ENCODE measurements at places on chromosomes 7 and 10.

- no peak for DNase-seq
These were observed 79.8 kb upstream of the MPP7 start for GRCh38 chr10:28382525-28383269.

GRCh38 chr10:8504499-8504898, 450.0 kb downstream of the GATA3 start:
- DNase-seq: no peak

GRCh38 chr7:79529881-79530235, 76.4 kb upstream of the MAGI2 start:
- no peak for DNase-seq

- DNase-seq: no peak
These were observed 31.7 kb downstream of the GPR22 start for GRCh38 chr7:107501593-107501992.

GRCh38 chr7:79980376-79980775, 154.3 kb upstream of the GNAI1 start:
- DNase-seq: no peak

DNA sequence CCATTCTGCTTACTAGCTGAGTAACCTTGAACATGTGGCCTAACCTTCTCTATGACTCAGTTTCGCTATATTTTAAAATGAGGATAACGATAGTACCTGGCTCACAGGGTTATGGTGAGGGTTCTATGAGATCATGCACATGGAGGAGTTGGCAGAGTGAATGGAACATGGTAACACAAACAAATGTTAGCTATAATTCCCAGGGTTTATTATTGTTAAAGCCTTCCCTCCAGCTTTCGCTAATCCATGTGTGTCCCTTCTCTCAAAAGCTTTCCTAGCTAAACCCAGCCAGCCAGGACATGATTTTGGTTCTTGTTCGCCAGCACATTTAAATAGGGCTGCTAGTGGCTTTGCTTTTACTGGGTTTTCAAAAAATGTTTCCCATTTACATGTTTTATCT, 361.0 kb upstream of the NFE2L3 start:
- no peak for DNase-seq

GRCh38 chr7:111140091-111140865, 49.4 kb downstream of the LRRN3 start:
- DNase-seq: no peak

GRCh38 chr10:70319183-70319582, 35.4 kb upstream of the NPFFR1 start:
- DNase-seq: no peak

- DNase-seq: no peak
These were observed 108.9 kb downstream of the ARID5B start for GRCh38 chr10:62010366-62010765.

- DNase-seq: no peak
These were observed 68.9 kb upstream of the LEP start for GRCh38 chr7:128172151-128172550.

- no peak for DNase-seq
These were observed 15.1 kb upstream of the TBX20 start for GRCh38 chr7:35268953-35269352.

DNA sequence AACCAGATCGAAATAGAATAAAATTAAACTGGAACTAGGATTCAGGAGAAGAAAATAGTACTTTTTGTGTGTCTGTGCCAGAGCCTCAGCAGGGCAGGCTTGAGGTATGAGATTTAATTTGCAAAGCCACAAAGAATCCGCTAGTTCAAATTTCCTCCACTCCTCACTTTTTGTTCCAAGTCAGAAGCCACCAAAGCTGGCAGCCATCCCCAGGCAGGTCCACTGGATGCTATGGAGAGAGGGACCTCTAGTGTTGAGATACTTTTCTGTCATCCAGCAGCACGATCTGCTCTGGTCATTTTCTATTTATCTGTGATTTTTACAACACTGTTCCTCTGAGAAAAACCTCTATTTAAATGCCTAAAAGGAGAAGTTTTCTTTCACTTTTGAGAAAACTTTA, 147.9 kb upstream of the FRMD4A start:
- no peak for DNase-seq

GRCh38 chr7:92723943-92724342, 112.4 kb downstream of the CDK6 start:
- DNase-seq: no peak

- DNase-seq: no peak
These were observed 336.7 kb upstream of the KLF6 start for GRCh38 chr10:4121502-4122380.

GRCh38 chr10:99870123-99870730, 87.8 kb downstream of the ABCC2 start:
- no peak for DNase-seq

DNA sequence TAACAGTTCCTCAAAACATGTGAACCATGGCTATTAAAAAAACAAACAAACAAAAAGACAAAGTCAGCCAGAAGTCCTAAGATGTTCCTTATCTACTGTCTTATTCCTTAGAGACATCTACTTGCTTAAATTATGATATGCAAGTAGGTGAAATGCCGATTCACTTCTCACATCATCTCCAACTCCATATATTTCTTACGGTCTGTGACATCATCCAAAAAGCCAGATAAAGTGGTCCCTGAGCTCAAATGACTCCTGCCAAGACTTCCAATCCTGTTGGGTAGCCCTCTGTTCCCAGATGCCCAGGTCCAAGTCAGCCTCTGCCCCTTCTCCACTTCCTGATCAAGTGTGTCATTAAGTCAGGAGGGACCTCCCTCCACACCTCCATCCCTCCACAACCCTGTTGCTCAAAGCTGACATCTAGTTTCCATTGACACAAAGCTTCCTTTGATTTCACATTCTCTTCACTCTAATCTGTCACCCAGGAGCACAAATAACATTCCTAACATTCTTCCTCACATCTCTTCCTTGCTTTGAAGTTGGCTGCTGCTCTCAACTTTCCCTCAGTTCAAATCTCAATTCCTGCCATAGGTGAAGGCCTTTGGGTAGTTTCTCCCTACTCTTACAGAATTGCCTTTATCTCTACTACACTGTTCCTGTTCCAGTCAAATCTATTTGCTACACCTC, 56.1 kb upstream of the PDLIM1 start:
- no peak for DNase-seq

- no peak for DNase-seq
These were observed 7.3 kb downstream of the ZMIZ2 start for GRCh38 chr7:44755698-44756627.

DNA sequence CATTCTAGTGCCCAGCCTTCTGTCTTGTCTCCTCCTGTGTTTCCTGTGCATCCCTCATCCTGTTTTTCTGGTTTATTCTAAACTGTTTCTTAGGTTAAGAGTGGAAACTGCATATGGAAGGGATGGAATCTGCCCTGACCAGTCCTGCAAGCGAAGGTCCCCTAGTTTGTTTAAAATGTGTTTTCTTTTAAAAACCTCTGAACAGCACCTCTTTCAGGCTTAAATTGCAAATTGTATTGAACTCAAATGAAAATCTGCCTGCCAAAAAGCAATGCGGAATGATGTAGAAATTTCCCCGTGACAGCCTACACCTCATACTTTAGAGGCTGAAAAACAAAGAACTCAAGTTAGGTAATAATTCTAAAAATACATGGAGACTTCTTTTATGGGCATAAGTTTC, 222.8 kb upstream of the IMMP2L start:
- DNase-seq: no peak

DNA sequence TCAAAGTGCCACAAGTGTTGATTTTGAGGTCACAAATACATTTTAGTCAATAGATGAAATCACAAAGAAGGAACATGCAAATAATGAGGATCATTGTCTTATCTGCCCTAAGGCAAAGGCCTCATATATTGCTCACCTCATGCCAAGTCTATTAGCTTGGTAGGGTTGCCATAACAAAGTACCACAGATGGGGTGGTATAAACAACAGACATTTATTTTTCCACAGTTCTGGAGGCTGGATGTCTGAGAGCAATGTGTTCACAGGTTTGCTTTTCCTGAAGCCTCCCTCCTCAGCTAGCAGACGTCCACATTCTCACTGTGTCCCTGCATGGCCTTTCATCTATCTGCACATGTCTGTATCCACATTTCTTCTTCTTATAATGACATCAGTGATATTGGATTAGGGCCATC, 59.6 kb downstream of the RELN start:
- DNase-seq: no peak

GRCh38 chr7:6154542-6155404, 117.7 kb downstream of the CYTH3 start:
- DNase-seq: no peak

DNA sequence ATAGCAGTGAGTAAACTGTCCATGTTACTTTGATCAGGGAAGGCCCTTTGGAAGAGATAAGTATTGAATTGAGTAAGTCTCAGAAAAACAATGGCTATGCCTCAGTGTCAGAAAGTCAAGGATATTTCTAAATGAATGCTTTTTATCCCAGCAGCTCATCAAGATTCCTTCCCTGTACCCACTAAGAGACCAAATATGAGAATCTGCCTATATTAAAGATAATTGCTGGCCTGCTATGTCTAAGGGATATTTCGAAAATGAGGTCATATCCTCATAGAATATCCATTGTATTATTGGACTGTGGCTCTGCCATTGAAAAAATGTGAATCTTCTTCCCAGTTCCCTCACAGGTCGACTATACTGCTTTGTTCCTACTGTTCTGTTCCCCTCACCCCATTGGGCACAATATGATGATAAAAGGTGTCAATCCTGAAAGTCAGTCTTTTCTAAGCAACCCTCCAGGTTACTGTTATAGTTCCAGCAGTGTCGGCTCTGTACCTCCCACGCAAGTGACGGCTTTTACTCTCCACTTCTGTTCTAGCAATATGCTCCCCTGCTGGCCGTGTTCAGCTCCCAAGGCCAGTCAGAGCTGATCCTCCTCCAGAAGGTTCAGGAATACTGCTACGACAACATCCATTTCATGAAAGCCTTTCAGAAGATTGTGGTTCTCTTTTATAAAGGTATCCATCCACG, 51.7 kb downstream of the BZW2 start:
- no peak for DNase-seq

- no peak for DNase-seq
These were observed 60.5 kb upstream of the ZNF138 start for GRCh38 chr7:64733550-64734240.

DNA sequence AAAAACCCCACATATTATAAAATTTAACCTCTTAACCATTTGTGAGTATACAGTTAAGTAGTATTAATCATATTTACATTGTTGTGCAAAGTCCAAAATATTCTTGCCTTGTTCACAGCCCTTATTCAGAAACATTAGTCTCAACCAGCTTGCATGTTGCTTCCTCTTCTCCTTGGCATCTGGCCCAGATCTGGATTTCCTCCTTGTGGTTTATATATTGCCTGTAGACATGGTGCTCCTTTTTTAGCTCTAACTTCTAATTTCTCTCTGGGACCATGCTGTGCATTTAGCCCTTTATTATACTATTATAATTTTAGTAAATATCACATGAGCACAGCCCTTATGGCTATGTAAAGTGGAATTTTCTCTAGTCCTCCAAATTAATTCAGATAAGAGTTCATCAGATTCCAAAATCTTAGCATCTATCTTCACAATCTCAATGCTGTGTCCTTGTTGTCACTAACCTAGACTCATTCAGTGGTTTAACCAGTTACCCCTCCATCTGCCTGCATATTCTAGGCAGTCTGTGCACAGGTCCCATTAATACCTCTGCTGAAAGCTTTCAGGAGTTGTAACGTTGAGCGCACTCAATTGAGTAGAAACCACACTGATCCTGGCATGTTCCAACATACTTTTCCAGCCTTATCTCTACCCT, 7.9 kb downstream of the CPED1 start:
- DNase-seq: no peak

DNA sequence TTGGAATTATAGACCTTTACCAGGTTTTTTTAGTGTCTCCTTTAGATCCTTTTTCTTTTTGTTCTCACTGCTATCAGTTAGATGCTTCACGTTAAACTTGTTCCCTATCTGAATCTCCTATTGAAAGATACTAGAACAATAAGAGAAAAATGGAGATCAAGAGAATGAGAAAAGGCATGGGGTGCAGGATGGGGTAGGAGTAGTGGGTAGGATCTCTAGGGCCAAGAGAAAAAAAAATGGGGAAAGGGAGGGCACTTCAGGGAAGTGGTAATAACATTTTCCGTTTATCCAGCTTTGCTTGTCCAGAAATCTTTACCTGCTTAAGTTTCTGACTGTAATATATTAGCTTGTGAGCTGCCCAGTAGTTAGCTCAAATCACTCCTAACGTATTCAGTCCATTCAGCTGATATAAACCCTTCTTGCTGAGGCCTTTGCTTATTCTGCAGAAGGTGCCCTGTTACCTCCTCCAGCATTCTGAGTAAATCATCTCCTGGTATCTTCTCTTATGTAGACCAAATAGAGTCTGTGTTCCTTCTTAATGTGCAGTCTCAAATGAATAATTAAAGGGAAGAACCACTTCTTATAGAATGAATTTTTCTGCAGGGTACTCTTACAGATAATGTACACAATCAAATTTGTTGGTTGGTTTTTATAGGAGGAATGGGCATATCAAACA, 69.7 kb downstream of the ZNRF2 start:
- no peak for DNase-seq

GRCh38 chr7:128829391-128830166, 627 bp upstream of the FLNC start:
- no peak for DNase-seq

DNA sequence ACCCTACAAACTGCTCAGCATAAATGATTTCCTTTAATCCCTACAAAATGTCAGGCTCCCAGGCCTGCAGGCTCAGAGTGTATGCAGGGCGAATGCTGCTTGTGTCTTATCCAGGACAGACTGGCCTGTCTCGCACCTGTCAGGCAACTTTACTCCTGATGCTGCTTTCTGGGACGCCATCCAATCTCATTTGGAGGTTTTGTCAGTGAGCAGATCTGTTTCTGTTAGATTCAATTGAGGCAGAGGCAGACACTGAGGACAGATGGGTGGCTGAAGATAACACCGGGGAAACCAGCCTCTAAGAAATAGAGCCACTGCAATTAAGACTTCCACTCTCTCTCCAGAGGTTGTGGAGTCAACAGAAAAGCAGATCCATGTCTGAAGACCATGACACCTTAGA, 115.6 kb downstream of the DPP6 start:
- no peak for DNase-seq

DNA sequence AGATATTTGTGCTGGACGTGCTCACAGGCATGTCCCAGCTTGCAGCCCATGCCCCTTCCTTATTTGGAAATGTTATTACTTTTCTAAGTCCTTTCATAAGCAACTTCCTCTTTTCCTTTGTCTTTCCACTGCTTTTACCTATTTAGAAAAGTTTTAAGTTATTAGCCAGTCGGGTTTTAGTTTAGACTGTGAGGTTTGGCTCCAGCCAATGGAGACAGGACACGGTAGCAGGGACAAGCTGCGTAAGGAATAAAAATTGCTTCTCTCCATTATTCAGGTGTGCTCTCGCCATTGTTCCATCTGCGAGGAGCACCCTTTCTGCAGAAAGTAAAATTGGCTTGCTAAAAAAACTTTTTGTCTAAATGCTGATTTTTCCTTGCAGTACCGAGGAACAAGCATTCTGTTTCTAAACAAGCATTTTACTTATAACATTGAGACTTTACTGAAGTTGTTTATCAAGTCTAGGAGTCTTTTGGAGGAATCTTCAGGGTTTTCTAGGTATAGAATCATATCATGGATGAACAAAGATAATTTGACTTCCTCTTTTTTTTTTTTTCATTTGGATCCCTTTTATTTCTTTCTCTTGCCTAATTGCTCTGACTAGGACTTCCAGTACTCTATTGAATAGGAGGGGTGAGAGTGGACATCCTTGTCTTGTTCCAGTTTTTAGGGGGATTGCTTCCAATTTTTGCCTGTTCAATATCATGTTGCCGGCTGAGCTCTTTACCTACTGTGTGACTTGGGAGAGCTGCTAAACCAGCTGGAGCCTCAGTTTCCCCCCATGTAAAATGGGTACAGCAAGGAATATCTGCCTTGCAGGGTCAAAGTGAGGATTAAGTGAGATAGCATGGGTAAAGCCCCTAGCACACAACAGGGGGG, 63.8 kb downstream of the ALOX5 start:
- DNase-seq: no peak
